ENCODE measurements at places on chromosomes 5 and 9.

GRCh38 chr5:6820851-6821479, 107.7 kb downstream of the TENT4A start:
- peak; percentile 27 for DNase-seq

- no peak for DNase-seq
Observed at GRCh38 chr5:15639288-15639687, 139.3 kb downstream of the FBXL7 start.

DNA sequence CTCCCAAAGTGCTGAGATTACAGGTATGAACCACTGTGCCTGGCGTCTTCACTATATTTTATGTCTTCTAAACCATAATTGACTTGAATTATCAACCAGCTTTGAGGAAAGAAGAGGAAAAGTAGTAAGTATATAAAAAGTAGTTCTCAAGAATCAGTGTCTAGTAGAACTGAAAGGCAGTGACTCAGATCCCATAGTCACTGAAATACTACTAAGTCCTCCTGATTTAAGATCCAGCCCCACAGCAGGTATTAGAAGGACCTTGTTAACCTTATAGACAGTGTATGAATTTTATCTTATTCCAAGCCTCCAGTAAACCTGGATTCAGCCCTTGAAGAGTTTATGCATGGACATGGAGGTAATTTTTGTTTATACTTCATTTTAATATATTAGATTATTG, 31.5 kb downstream of the LNPEP start:
- DNase-seq = no peak

DNA sequence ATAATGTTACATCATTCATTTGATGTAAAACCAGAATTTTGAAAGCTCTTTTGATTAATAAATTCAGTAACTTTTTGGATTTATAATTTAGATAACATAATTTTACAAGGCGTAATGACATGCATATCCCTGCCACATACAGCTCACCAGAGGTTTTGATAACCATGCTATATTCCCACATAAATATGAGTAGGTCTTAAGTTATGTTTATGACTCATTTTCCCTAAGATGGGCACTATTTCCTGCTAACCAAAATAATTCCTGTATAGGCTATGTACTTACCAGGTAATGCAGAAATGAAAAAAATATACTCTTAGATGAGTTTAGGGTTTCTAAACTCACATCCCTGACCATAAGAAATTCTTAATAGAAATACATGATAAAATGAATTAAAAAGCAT, 93.9 kb upstream of the EDIL3 start:
- no peak for DNase-seq

- no peak for DNase-seq
Observed at GRCh38 chr5:97980291-97980690, 793.2 kb upstream of the RGMB start.

DNA sequence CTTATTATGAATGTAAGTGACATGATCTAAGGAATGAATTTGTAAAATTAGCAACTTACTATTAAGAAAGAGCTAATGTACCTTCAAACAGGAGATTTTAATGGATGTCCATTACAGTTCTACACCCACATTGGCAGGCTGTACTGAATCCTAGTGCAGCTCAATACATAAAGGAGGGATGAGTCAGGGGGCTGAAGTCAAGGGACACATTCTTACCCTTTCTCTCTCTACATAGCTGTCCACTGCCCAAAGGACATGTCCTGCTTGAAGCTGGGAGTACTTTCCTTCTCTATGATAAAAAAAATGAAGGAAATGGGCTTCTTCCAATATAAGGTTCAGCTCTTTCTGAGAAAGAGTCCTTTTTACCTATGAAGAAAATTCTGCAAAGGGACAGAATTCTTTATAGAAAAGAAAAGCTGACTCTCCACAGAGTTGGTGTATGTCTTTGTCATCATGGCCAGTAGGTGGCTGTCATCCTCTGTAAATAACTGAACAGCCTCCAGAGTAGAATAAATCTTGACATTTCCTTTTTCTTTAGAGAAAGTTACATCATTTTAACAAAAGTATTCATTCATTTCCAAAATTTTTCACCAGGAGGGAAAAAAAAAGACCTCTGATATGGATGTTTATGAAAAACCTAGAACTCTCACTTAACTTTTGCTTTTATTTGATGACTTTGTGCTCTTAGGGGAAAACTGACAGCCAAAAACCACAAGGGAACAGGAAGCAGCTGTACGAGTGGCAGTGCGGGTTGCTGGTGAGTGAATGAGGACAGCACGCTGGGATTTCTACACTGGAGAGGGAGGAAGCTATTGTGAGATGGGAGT, 13.1 kb upstream of the IFNA14 start:
- DNase-seq = peak; percentile 38

GRCh38 chr9:124392871-124393460, 22.3 kb downstream of the PSMB7 start:
- DNase-seq = peak; percentile 39

DNA sequence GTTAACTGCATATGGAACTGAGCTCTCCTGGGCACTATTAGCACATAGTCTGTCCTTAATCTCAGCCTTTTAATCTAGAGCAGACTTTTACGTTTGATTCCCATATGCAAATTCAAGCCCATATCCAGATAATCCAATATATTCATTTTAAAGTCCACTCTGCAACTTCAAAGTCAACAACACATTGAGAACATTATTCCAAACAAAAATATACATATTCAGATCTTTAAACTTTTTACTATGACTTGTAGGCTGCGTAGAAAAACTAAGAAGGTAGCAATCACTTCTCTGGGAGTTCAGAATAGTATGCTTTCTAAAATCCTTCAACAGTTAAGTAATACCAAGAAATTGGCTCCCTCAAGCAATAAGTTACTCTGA, 499.4 kb downstream of the SPATA31D1 start:
- no peak for DNase-seq

DNA sequence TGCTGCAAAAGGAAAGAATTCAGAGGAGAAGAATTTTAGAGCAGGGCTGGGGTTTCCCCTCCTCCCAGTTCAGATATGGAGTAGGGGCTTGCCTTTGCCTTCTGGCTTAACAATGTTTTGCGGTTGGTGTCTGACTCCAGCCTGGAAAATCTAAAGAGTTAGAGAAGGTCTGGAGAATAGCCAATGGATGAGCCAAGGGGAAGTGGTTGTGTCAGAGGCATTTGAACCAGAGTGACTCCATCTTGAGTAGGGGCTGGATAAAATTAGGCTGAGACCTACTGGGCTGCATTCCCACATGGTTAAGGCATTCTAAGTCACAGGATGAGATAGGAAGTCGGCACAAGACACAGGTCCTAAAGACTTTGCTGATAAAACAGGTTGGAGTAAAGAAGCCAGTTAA, 133.7 kb downstream of the DIRAS2 start:
- DNase-seq = no peak

- DNase-seq = no peak
Observed at GRCh38 chr5:168592014-168592368, 12.8 kb upstream of the PANK3 start.

DNA sequence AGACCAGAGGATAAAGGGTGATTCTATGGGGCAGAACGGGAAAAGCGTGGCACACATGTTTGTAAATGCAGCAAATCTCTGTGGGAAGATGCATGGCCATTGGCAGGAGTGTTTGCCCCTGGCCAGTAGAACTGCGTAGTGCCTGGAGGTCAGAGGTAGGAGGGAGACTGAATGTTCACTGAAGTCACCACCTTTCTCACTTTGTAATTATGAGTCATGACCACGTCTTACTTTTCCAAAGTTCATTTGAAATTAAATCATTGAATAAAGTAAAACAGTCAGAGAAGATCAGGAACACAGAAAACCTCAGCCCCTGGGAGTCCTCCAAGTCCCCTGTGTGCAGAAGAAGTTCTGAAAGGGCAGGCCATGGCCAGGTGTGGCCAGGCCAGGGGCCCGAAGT, 4.6 kb downstream of the PTGES start:
- DNase-seq = no peak

GRCh38 chr9:38047301-38048251, 21.5 kb downstream of the SHB start:
- peak; percentile 93 for DNase-seq

DNA sequence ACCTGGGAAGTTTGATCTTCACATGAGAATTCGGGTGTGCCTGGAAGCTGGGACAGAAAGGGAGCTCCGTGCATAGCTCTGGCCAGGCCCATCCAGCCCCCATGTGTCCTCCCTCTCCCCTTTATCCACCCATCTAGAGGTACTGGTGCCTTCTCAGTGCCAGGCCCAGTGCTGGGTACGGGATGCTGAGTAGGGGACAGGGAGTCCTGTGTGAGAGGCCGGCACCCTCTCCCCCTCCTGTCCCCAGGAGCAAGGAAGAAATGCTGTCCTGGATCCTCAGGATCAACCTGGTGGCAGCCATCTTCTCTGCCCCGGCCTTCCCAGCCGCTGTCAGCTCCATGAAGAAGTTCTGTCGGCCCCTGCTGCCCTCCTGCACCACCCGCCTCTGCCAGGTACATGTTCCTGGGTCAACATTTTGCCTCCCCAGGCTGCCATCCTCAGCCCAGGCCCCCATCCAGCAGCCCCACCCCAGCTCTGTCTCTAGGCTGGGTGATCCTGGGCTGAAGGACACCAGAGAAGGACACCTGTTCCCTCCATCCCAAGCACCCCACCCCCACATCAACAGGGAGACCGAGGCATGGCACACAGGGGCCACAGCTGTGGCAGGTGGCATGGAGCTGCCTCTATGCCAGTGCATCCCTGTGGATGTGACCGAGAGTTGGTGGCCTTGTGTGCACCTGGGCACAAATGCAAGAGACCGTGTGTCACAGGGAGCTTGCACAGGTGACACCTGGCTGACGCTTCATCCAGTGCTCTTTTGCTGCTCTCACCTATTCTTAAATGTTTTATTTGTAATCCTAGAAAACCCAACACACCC, 43.0 kb downstream of the PSD2 start:
- DNase-seq = no peak

GRCh38 chr5:68350176-68350575, 134.6 kb downstream of the PIK3R1 start:
- DNase-seq = no peak

- no peak for DNase-seq
Observed at GRCh38 chr5:31916327-31916726, 257.8 kb downstream of the GOLPH3 start.

DNA sequence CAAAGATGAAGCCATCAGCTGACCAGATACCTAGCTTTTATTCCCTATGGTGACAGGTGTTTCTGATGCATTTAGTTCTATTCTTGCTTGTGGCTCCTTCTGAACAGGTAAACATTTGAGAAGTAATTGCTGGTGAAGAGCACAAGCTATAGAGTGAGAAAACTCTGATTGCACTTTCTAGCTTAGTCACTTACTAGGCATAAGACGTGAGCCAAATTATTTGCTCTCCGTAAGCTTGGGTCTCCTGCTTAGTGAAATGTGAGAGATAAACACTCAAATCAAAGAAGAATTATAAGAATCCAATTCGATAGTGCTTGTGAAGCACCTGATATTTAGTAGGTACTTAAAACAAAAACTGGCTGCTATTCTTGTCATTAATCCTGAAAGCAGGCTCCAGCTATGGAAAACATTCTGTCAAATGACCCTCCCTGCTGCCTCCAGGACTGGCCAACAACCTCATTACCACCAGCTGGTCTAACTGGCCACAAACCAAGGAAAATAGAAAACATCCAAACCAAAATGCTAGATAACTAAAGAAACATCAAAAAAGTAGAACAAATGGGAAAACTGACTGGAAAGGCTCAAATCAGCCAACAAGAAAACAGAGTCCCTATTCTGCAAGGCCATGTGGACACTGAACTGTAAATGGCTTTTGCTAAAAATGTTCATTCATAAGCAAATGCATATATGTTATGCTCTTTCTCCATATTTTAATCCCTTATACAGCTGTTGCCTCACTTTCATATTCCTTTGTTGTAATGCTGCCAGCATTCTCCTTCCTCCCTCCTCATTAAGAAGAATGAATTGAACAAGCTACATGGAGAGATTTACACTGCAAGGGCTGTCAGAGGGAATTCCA, 616.1 kb downstream of the DTWD2 start:
- no peak for DNase-seq

DNA sequence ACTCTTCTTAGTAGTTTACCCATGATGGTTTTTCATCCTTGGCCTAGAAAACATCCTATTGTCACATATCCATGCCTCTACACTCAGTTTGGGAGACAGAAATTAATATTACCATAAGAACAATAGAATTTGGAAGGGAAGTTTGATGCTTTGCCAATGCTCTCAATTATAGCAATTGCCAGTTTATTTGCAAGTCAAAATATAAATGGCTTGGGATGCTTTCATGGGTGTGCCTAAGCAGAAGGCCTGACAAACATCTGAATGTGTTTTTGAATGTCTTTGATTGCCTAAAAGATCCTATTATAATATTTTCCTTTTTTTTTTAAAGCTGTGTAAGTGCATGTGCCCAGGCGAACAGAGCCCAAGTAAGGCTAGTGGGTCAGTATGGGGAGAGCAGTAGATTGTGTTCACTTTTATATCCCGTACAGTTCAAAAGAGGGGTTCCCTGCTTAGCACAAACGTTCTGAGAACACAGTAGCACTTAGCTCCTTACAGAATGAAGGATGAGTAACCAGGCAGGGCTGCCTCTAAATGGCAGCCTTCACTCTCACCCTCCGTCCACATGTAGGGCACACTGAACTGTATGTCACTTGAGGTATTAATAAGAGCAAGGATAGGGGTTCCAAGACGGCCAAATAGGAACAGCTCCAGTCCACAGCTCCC, 56.0 kb upstream of the AGXT2 start:
- DNase-seq = no peak

DNA sequence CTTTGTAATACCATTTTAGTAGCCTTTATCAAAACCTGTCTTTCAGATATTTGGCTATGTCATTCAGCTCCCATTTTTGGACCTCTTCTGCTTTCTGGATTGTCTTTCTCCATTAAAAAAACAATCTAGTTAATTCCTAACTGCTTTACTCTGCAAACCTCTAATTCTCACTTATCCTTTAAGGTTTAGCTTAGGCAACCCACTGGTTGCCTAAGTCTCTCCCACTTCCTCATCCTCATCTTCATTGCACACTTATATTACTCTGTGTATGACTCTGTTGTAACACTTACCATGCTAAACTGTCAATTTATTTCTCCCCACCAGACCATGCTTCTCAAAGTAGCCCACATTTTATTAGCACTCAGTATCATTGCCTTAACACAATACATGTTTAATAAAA, 205.0 kb upstream of the DMRTA1 start:
- DNase-seq = no peak

DNA sequence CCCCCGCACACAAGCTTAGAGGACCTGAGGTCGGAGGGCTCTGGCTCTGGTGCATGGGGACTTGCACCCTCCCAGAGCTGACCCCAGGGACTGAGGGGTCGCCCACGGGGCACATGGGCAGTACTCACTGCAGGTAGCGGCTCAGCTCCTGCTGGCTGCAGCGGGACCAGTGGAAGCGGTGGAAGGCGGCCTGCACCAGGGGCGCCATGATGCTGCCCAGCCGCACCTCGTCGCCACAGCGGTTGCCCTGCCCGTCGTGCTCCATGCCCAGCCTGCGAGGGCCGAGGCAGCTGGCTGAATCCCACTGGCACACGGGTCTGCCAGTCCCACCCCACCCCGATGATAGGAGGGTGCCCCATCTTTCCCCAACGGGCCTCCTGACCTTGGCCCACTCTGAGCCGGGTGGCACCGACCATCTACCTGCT, 93.8 kb downstream of the ZNF354C start:
- DNase-seq = no peak

DNA sequence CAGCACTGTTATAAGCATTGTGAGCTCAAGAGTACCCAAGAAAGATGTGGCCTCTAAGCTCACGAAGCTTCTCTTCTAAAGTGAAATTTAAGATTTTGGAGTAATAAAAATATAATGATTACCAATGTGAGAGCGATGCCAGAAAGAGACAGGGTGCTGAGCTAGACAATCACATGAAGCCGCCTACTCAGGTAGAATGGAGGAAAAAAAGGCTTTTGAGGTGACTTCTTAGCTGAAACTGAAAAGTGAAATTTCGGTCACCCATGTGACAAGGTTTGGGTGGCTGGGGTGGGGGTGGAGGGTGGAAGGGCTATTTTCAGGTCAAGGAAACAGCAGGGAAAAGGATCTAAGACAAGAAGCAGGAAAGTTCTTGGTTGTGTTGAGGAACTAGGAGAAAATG, 388.2 kb upstream of the WWC1 start:
- no peak for DNase-seq

Measured in HCT116 (cell line).